ENCODE measurements at places on chromosomes 6 and 20.

DNA sequence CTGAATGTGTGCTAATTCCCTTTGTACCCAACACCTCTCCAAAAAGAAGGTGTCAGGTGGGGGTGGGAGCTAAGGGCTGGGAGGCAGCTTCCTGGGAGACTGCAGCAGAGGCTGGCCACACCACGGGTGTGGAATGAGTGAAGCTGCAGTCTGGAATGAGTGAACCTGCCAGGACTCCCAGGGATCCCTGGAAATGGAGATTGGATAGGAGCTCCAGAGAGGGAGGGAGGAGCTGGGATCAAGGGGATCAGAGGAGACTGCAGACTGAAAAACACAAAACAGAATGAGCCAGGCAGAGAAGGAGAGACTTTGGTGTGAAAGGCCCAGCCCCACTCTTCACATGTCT is 387.0 kb upstream of the SULF2 start:
- DNase-seq: no peak

GRCh38 chr6:1821513-1822183 is 211.9 kb downstream of the FOXC1 start:
- DNase-seq: no peak

GRCh38 chr20:39861381-39861780 is 827.7 kb downstream of the MAFB start:
- DNase-seq: no peak

DNA sequence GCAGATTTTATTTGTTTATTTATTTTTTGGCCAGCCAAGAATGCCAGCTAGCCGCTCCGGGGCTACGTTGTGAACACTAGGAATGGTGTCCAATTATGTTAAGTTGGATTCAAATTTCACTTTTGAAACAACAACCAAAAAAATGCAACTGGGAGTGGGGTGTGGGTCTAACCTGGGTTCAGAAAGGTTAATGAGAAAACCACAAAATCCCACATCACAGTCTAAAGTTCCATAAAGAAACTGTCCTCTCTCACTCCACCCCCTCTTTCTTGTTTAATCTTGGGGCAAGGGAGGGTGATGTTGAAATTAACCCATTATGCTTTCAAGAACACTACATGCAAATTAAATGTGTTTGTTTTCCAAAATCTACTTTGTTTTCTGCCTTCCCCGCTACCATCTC is 77.2 kb downstream of the LINC00237 start:
- no peak for DNase-seq

DNA sequence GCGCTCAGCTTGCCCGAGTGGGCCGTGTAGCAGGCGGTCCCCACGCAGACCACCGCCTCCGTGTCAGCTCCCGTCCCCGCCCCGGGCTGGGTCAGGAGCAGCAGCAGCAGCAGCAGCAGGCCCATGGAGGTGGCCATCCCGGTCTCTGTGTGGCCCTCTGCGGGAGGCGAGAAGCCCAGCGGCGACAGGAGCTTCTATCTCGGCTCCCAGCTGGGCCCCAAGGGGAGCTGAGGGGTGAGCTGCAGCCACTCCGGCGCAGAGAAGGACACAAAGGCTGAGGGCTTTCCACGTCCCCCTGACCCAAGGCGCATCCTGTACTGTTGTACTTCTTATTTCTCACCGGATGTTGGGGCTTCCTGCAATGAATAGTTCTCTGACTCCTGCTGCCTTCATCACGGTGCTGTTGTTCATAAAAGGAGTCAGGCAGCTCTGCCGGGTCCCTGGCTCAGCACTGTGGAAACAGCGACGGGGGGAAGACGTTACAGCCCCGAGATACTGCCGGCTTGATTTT is at the start of gene CD93:
CD93 (minus strand) TSS at position 269 of the 511 bp plus-strand sequence; CDS start at position 137, 132 bp downstream.
- DNase-seq: no peak

- no peak for DNase-seq
Observed at GRCh38 chr6:42390228-42390934, 61.3 kb downstream of the TRERF1 start.

GRCh38 chr20:53934421-53935343 is 135.7 kb downstream of the BCAS1 start:
- DNase-seq: no peak

- no peak for DNase-seq
Observed at GRCh38 chr6:169156108-169156792, 97.4 kb downstream of the THBS2 start.

DNA sequence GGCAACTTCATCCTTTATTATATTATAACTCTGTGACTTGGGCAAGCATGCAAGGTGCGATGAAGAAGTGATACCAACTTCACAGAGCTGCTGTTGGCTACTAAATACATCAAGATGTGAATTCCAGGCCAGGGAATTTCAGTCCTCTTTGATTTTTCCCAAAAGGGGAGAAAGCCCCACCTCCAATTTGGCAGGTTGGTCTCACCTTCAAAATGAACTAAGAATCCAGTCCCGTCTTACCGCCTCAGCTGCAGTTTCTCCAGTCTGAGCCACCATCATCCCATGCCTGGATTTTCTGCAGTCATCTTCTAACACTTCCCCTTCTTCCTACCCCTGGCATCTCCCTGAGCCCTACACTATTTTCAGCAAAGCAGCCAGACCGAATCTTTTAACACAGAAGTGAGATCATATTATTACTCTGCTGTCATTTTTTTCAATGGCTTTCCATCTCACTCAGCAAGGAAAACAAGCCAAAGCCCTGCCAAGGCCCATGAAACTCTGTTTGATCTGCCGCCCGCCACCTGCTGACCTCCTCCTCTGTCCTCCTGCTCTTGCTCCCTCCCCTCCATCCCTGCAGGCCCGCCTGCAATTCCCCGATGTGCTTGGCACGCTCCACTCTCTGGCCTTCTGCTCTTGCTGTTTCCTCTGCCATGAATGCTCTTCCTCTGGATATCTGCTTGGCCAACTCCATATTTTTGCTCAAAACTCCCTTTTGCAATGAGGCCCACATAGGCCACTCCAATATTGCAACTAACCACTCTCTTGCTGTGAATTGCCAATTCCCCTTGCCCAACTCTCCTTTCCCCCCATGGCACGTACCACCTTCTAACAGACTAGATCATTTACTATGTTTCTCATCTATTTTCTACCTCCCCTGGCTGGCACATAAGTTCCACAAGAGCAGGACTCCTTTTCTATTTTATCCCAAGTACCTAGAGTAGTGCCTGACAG is 46.0 kb upstream of the TAGAP start:
- DNase-seq: no peak

DNA sequence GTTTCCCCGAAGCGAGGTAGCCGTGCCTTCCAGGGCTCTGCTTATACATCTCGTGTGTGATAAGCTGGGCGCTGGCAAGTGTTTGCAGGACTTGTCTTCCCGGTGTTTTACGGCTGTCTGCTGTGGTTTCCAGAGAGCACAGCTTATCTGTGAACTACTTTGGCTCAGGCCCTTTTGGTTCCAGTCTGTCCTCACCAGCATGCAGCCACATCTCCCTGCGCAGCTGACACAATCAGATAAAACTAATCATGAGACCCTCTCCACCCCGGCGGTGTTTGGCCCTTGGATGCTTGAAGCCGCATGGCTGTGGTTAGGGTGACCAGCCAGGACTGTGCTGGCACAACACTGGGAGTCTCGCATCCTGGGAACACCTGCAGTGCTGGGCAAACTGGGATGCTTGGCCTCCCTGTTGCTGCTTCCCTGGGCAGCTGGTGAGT is 241.8 kb upstream of the FOXQ1 start:
- DNase-seq: no peak

- no peak for DNase-seq
Observed at GRCh38 chr6:156125844-156126243, 651.3 kb upstream of the ARID1B start.

DNA sequence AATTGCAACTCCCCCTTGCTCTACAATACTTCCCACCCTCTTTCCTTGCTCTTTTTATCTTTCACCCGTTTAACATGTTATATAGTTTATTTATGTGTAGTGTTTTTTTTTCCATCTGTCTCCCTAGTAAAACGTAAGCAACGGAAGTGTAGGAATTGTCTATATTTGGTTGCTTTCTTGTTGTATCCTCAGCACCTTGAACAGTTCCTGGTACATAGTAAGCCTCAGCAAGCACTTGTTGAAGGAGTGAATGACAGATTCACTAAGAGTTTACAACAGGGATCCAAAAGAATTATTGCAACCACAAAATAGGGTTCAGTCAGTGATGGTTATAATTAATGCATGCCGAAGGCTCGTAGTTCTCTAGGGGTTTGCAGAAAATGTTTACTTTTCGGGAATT is 242.7 kb downstream of the SAMD5 start:
- no peak for DNase-seq

GRCh38 chr6:43762966-43763695 is 6.9 kb upstream of the VEGFA start:
- DNase-seq: no peak

GRCh38 chr6:14920276-14920675 is 325.6 kb upstream of the JARID2 start:
- no peak for DNase-seq

DNA sequence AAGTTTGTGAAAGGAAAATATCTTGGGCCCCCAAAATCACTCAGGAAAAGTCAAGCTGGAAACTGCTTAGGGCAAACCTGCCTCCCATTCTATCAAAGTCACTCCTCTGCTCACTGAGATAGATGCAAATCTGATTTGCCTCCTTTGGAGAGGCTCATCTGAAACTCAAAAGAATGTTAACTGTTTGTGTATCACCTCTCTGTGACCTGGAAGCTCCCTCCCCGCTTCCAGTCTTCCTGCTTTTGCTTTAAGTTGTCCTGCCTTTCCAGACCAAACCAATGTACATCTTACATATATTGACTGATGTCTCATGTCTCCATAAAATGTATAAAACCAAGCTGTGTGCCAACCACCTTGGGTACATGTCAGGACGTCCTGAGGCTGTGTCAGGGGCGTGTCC is 331.4 kb upstream of the QKI start:
- no peak for DNase-seq

- no peak for DNase-seq
Observed at GRCh38 chr6:88472851-88473525, 306.8 kb upstream of the CNR1 start.

- DNase-seq: no peak
Observed at GRCh38 chr6:47379328-47379727, 69.6 kb upstream of the TNFRSF21 start.

GRCh38 chr6:130381459-130382380 is 15.9 kb downstream of the TMEM200A start:
- no peak for DNase-seq

DNA sequence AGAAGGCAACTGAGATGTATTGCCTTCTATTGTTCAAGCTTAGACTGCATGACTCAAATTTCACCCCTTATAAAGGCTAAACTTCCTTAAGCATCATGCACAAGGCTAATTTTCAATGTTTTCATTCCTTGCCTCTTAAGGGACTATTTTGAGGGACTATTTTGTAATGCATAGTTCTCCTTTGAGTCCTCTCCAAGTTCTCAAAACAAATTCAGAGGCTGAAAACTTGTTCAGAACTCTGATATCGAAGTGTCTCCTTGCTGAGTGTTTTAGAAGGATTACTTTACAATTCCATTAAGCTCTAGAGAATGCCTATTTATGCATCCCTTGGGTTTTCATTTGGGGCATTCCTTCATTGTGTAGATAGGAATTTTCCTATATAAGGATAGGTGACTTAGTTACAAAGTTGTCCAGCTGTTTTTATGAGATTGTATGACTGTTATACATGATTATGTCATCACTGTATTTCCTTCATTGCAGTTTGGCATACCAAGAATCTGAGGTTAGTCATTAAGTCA is 41.7 kb downstream of the COL19A1 start:
- no peak for DNase-seq

DNA sequence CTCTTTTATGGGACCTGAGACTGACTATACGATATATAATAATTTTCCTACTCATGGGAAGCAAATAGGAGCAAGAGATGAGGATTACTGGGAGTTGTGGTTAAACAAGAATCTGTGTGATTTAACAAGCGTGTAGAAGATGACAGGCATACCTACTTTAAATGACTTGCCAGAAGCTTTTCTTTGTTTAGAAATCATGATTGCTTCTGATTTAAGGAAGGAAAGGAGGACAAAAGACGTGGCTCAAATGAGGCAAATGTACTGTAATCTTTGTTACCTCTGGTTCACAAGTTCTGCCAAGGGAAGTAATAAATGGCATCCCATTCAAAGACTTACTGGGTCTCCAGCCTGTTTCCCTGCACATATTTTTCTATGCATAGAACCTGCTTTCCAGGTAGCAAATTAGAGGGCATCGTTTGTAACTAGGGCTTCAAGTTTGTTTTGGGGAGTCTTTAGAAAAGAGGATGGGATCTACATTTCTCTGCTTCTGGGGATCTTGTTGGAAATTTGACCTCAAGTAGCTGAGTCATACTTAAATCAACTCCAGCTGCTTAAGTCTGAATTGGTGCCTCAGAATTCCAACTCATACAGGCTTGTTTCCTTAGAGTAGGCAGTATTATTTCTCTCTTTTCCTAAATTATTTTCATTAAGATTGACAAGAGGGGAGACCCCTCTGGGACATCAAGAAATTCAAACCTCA is 2.9 kb upstream of the TRMT11 start:
- DNase-seq: no peak

DNA sequence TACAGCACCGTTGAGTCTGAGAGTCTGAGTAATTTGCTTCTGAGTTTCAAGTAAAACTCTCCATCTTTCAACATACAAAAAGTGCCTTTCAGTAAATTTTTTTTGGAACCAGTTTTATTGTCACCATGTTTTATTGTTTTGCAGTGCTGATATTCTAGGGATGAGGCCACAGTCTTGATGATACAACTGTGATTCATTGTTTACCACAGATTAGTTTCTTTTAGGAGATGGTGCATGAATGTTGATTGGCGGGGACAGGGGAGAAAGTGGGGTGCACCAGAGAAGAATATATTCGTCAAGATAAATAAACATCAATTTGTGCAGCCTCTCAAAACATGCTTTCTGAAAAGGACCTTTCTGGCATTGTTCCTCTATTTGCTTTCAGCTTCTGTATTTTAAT is 109.0 kb downstream of the MCHR2 start:
- no peak for DNase-seq
